ENCODE measurements at places on chromosomes 12 and 14. TPM values are rescaled to one million over a fixed set of nuclear protein-coding genes. Genes with fewer than 3 reads are reported as not detected.

Gene ARHGEF25
- total RNA-seq, result 24.5 TPM

GRCh38 chr12:105569886-105570285 is 239.4 kb downstream of the C12orf75 start:
- DNase-seq, result no peak

DNA sequence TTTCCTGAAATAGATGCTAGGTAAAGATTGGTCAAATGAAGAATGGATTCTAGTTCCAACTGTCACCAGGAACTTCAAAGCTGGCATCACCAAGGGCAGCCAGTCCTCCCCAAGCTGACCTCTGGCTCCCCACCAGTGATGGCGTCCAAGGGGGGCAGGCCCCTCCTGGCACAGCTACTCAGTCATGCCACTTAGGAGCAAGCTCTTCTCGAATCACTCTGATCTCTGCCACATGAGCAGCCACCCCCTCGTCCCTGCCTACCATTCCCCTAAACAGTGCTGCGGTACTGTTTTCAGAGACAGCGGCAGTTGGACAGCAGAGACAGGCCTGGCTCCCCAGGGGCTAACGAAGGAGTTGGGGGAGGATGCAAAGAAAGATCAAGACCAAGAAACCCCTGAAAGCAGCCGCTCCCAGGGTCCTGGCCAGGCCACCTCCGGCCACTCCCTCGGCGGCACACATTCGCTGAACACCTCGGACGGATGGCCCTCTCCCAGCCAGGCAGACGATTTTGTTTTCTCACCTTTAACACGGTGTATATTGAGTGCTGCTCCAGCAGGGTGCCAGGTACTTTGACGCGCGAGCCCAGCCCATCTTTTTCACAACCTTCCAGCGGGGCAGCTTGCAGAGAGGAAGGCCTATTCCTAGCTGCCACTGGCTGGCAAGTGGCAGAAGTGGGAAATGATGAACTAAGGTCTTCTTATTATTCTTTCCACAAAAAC is 47.4 kb downstream of the ARL6IP4 start:
- no peak for DNase-seq

DNA sequence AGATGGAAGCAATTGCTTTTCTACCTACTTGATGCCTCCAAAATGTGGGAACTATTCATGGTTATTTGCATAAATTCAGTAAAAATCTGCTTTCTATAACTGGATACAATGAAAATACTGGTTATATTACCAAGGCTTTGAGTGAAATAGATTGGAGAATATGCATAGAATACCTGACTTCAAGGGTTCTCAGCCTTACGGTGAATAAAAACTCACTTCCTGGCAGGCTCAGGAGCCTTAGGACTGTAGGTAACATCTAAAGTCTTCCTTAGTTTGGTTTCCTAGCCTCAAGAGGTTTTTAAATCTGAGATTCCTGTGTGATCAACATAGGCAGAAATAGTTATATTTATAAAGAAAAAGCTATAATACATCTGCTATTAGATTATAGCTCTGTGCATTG is 158.6 kb downstream of the SLC41A2 start:
- DNase-seq, result no peak

Gene ABCC9
- 0.36 TPM for total RNA-seq

Gene PLA2G1B
- not detected for total RNA-seq

DNA sequence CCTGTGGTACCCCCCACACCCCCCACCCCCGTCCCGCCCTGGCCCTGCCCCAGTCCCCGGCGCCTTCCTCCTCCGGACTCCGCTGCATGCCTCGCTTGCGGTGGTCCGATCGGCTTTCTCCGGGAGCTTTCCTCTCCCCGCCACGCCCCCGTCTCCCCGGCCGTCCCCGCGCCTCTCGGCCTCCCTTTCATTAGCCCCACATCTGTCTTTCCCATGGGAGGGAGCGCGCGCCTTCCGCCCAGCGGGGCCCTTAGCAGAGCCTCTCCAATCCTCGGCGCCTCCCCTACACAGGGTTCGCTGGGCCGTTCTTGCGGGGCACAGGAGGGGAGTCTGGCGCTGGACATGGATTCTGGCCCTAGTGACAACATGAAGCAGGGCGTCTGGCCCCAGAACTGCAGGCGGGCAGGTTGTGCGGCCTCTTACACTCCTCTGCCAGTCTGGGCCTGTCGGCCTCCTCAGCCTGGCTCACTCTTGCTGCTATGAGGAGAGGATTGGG is 1.5 kb upstream of the EFS start:
- DNase-seq, result peak; percentile 59

DNA sequence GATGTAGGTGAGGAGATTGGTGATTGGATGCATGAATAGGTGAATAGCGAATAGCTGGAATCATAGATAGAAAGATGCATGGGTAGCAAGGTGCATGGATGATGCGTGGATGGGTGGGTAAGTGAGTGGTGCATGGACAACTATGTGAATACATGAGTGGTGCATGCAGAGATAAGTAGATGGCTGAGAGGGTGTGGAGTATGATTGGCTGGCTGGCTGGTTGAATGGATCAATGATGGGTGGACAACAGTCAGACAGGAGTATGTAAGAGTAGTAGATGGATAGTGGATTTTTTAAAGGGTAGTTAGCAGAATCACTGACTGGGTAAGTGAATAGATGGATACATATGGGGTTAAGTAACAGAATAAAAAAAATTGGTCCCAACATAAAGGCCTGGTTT is 33.9 kb downstream of the SERPINA3 start:
- no peak for DNase-seq

GRCh38 chr14:69468949-69469348 is 15.6 kb upstream of the PLEKHD1 start:
- DNase-seq, result no peak

Gene RPL10L
- not detected for total RNA-seq

Gene LUM
- total RNA-seq, result 128 TPM

DNA sequence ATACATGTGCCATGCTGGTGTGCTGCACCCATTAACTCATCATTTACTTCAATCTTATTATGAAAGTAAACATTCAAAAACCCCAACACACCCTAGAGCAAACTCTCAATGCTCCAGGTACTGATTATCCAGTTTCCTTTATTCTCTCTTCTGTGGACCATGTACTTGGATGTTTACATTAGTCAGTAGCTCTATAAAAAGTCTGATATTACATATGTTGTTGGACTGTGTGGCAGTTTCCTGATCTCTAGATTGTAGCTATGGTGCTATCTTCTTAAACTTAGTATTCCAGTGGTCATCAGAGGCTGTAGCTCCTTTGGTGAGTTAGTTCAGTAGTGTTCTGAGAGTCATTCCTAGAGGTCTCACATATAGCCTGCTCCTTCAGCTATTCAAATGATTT is 25.1 kb upstream of the ITGA5 start:
- no peak for DNase-seq

GRCh38 chr12:46811185-46811584 is 14.6 kb downstream of the SLC38A4 start:
- DNase-seq, result no peak

GRCh38 chr12:27008081-27008480 is 6.1 kb downstream of the TM7SF3 start:
- no peak for DNase-seq

Gene LRTM2
- total RNA-seq, result not detected

DNA sequence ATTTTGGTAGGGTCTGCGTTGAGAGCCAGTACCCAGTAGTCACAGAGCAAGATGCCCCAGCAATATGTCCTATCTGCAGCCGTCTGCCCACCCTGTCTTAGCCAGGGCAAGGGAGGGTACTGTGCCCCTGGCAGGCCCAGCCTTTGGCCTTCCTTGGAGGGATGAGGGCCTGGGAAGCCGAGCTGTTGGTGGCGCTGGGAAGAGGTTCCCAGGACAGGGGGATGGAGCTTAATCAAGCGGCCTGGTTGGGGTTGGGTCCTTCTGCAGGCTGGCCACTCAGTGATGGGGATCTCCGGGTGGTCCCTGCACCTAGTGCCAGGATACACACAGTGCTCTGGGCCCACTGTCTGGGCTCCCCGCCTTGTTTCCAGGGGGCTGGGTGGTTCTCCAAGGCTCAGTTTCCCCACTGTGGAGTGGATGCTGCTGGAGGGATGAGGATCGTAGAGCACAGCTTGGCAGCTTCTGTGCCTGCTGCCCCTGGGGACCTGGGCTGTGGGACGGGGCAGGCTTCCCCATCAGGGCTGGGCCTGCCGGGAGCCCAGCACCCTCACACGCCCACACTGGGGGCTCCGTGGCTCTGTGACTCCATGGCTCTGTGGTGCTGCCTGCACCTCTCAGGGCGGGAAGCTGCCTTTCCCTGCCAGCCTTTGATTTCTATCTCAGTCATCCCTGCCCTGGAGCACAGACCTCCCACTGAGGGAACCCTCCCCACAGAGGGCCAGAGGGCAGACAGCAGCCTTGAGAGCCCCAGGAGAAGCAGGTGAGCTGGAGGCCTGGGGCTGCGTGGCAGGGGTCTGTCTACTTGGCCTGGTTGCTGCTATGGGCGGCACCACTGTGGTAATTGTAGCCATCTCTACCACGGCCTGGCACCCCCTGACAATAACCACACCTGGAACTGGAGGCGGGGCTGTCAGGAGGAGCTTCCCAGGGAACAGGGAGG is 357.0 kb downstream of the TMEM121 start:
- no peak for DNase-seq

Gene MYO1H
- total RNA-seq, result not detected

DNA sequence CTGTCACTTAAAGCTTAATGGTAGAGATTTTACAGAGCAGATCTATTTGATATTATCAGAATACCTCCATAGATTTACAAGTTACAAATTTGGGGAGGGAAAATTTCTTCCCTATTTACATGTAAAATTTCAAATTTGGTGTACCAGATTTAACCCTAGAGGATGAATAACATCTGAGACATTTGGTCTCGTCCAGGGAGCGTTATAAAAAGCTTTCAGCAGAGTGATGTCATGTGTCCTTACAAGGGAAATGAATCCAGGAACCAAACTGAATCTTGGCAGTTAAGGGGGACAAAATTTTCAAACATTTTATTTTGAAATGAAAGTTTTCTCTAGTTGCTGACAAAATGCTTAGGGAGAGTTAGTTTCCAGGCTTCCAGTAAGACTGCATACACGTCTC is 4.5 kb upstream of the CDK17 start:
- no peak for DNase-seq

- DNase-seq, result no peak
Observed at GRCh38 chr12:119838826-119839600, 38.1 kb downstream of the CIT start.

Gene NRIP2
- not detected for total RNA-seq

GRCh38 chr12:20404576-20405346 is 36.4 kb downstream of the PDE3A start:
- no peak for DNase-seq

DNA sequence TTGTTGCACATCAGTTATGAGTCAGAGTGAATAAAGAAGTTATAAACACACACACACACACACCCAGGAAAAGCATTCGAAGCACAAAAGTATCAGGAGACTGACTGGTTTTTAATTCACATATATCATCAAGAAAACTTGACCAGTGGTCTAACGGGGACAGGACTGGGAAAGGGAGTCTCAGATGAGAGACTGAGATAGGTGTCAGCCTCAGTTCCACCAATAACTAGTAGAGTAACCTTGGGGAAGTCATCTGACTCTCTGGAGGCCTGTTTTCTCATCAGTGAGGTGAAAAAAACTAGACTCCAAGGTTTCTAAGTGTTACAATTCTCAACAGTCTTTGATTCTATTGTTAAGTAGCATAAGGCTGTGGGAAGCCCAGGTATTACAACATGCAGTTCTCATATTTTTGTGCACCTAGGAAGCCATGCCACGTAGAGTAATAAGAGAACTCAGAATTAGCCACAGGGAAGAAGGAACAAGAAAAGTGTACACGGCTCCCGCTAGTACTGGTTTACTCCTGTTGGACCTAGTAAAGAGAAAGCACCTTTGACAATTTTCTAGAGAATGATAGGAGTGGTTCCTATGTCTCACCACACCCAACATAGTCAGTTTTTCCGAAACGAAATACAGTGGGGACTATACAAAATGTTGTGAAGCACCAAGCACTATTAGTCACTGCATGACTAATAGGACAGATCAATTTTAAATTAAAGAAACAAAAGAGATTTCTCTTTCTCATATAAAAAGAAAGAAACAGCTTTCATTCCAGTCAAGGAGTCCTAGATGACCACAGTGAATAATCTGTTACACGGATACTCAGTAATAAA is 5.0 kb downstream of the PPTC7 start:
- DNase-seq, result peak; percentile 92

DNA sequence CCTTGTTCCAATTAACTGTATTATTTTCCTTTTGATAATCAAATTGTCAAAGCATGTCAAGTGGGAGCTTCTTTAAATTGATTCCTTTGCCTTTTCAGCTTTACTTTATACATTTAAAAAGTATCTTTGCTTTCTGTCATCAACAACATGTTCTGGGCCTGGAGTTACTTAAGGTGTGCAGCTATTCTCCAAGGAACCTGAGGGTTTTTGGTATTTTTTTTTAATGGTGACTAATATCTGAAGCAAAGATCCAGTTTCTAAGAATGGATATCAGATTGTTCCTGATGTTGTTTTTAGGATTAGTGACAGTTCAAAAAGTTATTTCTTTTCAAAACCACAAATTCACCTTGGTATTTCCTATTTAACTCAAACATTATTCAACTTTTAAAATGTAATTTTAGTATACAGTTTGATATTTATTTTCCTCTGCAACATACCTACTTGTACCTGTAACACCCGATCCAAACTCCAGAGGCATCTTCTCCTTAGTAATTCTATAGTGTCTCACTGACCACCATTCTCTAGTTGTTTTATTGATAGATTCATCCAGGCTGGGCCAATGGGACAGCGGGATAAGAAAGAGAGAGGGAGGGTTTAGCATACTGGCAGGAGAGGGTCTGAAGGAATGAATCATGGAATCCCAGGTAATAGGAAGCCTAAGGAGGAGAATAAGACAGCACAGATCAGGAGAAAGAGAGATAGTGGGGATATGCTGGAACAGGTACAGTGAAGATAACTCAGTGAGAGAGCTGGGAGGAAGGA is 3.1 kb downstream of the CBLN3 start:
- DNase-seq, result no peak

Gene KERA
- not detected for total RNA-seq

- no peak for DNase-seq
Observed at GRCh38 chr12:106791531-106791930, 17.0 kb downstream of the RIC8B start.

DNA sequence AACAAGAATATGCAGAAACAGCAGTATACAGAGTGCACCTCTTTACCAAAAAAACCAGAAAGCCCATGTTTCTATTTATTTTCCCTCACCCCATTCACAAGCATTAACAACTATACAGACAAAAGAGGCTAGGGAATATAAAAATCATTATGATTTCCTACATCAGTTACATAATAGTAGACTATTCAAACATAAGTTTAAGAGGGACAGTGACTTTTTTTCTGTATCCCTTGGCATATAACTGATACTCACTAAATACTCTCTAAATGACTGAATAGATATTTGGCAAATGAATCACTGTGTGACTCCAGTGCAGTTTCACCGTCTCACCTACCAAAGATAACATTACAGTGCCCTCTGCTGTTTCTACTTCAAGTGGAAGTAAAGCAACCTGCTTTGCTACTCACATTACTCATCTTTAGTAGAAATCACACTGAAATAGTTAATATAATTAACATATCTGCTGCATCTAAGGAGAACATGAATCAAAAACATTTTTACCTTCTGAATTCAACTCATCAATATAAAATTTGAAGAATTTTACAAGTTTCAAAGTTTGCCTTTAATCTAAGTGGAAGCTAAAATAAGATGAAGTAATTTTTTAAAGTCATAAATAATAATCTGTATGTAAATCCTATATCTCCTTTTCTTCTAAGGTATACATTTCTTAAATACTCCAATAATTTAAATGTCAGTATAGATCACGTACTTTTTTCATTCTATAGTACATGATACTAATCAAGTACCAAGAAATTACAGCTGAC is 103.8 kb downstream of the OSBPL8 start:
- peak; percentile 90 for DNase-seq
